Brain (organoid and tissue), 16 donors: ENCODE measurements at places on chromosomes 7 and 10. TPM values are rescaled to one million over a fixed set of nuclear protein-coding genes. Genes with fewer than 3 reads are reported as not detected.

GPR26 gene
- 0.59 TPM for polyA plus RNA-seq

PKD1L1 gene
- polyA plus RNA-seq = not detected

OR2A14 gene
- polyA plus RNA-seq = not detected

AKR1C4 gene
- polyA plus RNA-seq = not detected

HOXA10 gene
- 62.0 TPM for polyA plus RNA-seq

GTF2IRD2 gene
- 15.7 TPM for polyA plus RNA-seq

IGFBP1 gene
- 0.81 TPM for polyA plus RNA-seq

TMEM176A gene
- polyA plus RNA-seq = 19.5 TPM

KCNK18 gene
- not detected for polyA plus RNA-seq
